Kidney tubule cell (primary cell): ENCODE measurements at places on chromosomes 5 and 9.
A peak's percentile ranks its signal among the peaks of the same experiment; 100 is the strongest.

DNA sequence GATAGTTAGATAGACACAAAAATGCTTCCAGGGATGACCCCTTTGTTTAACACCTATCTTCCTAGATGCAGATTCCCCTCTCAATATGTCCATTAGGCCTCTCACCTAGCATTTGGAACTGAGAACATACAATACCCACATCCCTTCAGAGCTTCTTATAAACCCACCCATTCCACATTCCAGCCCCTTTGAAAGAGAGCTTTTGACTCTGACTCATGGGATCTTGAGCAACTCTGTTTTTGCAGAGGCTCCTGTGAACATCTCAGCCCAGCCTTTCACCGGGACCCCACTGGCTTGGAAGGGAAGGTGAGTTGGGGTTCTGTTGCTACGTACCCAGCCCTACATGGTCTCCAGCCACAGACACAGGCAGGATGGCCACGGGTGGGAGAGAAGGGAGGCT is 195.5 kb downstream of the FRMD3 start:
- DNase-seq = no peak

- no peak for DNase-seq
Observed at GRCh38 chr5:178113841-178114324, 551 bp downstream of the N4BP3 start.

- DNase-seq = no peak
Observed at GRCh38 chr9:121404906-121405305, 34.9 kb upstream of the STOM start.

DNA sequence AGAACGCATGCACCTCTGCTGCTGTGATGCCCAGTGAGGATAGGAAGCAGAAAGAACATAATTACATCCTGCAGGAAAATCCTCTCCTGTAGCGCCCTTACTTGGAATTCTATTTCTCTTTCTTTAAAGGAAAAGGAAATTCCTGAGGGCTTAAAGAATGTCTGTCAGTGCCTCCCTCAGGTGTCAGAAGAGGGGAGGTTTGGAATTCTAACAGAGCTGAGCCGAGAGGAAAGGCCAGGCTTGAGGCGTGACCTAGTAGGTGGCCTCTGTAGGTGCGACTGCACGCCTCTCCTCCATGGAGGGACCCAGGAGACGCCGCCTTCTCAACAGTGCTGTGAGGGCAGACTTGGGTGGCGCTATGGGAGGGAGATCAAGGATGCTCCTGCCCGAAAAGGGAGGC is 55.9 kb upstream of the ERCC6L2 start:
- DNase-seq = peak; percentile 46

GRCh38 chr5:155017610-155018009 is 4.1 kb downstream of the KIF4B start:
- peak; percentile 29 for DNase-seq

DNA sequence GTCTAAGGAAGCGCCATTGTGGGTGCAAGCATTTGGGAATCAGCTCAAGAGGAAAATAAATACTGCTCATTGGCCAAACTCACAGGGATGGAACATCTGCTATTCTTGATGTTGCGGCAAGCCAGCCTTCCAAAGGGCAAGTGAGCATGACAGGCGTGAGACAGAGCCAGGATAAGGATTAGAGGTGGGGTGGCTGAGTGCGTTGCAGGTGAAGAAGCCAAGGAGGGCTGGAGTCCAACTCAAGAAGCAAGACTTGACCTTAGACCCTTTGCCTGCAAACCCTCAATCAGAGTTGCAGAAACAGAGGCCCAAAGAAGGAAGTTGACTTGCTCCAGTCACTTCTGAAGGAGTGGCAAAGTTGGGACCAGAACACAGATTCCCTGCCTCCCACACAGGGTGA is 79.4 kb downstream of the WWC1 start:
- no peak for DNase-seq

- no peak for DNase-seq
Observed at GRCh38 chr9:134730761-134731496, 89.3 kb downstream of the COL5A1 start.

DNA sequence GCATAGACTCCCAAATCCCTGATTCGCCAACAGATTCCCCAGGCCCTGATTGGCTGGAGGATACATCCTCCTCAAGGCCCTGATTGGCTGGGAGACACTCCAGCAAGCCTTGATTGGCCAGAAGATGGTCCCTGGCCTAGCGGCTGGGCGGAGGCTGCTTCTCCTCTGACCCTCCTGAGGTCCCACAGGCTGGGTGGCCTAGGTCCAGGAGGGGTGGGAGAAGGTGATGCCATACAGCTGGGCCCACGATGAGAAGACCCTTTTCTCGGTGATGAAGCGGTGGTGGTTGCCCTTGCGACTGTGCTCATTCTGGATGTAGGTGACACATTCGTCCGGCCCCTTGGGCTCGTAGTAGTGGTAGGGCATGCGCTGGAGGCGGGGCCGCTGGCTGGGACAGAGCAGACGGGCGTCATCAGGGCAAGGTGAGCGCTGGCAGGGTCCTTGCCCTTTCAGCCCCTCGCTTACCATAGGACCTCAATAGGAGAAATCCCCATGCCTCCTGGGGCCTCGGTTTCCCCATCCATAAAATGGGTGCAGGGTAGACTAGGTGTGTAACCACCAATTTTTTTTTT is 9.0 kb upstream of the AK1 start:
- DNase-seq = no peak

DNA sequence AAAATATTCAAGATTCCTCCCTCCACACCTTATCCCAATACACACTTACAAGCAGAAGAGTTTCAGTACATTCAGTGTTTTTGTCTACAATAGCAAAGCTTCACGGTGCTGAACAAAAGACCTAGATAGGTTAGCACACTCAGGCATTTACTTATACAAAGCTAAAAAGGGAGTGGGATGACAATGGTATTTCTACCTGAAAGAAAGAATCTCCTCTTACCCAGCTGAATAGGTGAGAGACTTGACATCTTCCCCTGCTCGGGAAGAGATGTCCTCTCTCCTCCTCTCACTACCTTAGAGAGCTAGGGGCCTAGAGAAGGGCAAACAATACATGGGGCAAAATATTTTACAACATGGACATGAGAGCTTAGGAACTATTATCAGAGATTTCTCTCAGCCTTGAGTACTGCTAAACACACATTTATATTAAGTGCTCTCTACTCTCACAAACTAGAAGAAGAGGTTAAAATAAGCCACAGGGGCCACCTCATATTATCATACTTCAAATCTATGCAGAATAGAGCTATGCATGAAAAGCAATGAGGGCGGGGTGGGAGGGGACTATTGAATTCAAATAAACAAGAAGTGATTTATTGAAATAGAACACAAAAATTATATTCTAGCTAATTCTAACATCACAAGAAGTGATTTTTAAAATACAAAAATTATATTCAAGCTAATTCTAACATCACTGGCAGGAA is 38.6 kb upstream of the RNF38 start:
- no peak for DNase-seq

GRCh38 chr5:10140195-10140973 is 109.3 kb downstream of the ATPSCKMT start:
- peak; percentile 56 for DNase-seq

GRCh38 chr9:92877531-92878430 is at the start of gene ZNF484:
ZNF484 (minus strand) TSS chr9:92878038; CDS start chr9:92875029, 3,009 bp downstream.
- peak; percentile 98 for DNase-seq

- no peak for DNase-seq
Observed at GRCh38 chr5:98498028-98498427, 275.4 kb upstream of the RGMB start.

DNA sequence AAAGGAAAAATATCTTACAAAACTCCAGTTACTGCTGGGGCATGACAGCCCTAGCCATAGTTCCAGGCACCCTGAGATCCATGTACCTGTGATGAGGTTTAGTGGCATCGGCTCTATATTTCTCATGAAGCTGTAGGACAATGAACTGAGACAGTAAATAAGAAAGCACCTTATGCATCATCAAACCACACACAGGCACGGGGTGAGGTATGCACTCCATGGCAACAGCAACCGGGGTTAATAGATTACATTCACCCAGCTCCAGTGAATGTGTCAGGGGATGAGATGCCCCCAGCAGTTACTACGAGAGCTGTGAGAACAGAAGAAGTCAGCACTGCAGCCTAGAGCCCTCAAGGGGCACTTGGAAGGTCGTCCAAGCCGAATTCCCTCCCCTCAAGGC is 162.0 kb upstream of the S1PR3 start:
- peak; percentile 67 for DNase-seq

DNA sequence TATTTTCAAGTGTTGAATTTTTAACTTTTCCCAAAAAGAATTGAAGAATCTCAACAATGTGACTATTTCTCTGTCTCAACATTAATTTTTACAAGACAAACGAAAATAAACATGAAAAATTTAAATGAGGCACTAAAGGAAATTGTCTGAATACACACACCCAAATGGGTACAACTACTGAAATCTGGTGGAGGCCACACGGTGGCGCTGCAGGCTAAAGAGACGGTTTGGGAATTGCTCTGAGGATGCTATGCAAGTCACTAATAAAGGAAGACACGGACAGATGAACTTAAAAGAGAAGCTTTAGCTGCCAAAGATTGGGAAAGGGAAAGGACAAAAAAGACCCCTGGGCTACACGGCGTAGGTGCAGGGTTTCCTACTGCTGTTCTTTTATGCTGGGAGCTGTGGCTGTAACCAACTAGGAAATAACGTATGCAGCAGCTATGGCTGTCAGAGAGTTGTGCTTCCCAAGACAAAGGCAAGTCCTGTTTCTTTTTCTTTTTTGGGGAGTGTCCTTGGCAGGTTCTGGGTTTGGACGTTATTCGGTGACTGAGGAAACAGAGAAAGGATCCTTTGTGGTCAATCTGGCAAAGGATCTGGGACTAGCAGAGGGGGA is at the start of gene PCDHB10:
Gene PCDHB10 (plus strand): TSS at position 244 of the 616 bp plus-strand sequence. CDS start 200 bp downstream, at position 444.
- peak; percentile 31 for DNase-seq

DNA sequence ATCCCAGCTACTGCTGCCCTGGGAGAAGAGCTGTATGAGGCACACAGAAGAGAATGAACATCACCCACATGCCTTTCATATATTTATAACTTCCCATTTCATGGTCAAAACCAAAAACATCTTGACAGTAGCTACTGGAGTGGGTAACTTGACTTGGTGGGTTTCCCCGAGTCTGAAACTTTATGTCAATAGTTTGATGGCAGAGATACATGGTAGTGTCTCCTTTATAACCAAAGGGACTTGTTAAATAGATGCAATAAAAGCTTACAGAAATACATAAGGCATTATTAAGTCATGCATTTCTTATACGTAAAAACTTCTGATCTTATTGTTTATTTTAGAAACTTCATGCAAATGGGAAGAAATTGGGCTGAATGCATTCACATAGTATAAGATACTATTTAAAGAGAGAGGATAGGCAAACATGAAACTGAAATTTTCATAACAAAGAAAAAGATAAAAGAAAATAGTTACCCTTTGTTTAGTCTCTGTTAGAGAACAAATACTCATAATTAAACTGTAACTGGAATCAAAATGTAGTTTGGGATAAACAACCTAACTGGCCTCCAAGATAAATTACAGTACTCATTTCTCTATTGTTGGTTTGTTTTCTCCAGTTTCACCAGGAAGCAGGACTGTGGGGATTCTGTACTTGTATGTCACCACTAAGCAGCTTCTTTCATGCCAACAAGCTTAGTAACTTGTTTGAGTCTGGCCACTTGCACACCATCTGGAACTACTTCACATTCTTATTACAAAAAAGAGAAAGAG is 459.3 kb upstream of the MEF2C start:
- DNase-seq = peak; percentile 72

DNA sequence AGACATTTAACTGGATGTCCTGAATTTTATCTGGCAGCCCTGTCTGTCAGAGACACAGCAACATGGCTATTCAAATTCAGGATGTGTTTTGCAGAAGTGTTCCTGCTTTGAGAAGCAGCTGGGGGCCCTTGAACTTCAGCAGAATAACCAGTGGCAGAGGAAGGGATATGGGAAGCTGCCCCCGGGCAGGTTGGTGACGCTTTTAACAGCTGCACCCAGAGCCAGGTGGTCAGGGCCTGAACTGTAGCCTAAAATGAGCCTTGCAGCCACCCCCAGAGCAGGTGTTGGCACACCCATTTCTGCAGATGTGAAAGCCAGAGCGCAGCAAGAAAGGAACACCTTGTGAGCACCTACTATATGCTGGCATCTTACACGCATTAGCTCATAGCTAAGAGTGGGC is 128.7 kb upstream of the BOD1 start:
- DNase-seq = no peak

GRCh38 chr5:142360607-142361120 is 35.8 kb upstream of the SPRY4 start:
- peak; percentile 27 for DNase-seq

DNA sequence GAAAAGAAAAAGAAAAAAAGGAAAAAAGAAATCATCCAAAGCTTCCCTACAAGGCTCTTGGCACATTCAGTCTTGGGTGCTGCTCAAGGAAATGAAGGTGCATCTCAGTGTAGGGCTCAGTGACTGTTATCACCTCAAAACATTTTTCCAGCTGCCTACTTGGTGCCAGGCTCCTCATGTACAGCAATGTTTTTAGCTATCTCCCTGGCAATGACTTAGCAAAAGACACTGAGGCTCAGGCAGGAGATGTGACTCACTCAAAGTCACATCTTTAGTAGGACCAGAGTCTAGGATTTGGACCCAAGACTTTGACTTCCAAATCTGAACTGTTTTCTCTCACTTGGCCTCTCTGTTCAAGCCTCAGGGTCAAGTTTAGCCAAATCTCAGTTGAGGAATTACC is 264.2 kb downstream of the CRB2 start:
- peak; percentile 26 for DNase-seq

- no peak for DNase-seq
Observed at GRCh38 chr5:131436081-131436480, 172.2 kb downstream of the CDC42SE2 start.

GRCh38 chr9:38092200-38092524 is 23.1 kb upstream of the SHB start:
- DNase-seq = no peak

- DNase-seq = no peak
Observed at GRCh38 chr9:84590706-84591105, 78.8 kb upstream of the NTRK2 start.

GRCh38 chr9:136138566-136138965 is 19.9 kb upstream of the TMEM250 start:
- peak; percentile 9 for DNase-seq

DNA sequence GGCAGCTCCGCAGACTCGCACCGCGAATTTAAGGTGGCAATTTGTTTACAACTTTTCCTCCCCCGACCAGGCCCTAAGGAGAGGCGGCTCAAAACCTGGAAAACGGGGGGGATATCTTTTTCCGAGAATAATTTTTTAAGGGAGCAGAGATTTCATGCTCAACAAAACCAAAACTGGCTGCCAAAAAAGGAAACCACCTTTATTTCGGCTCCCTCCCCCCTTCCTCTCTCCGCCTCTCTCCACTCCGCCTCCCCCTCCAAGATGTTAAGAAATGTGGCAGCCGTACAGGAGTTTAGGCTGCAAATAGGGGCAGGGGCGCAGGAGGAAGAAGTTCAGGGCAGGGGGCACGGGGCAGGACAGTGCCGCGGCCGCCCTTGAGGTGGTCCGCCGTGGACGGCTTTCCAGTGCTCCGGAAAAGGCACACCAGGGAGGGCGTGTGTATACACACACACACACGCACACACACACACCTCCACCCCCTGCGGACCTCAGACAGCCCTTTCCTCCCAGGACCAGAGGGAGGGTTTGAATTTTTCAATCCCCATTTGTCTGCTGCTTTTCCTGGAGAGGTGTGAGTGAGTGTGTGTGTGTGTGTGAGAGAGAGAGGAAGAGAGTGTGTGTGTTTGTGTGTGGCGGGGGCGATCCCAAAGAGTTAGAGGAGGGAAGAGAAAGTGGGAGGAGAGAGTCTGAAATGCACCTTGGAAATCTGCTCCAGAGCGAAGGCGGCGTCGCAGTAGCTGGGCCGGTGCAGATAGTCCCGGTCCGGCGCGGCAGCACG is 9.1 kb downstream of the PTCH1 start:
- peak; percentile 80 for DNase-seq

- peak; percentile 80 for DNase-seq
Observed at GRCh38 chr9:5582835-5583195, 46.1 kb upstream of the RIC1 start.

GRCh38 chr9:72441848-72442607 is 77.0 kb upstream of the ZFAND5 start:
- peak; percentile 93 for DNase-seq
